Spinal cord (tissue), 10 donors: ENCODE measurements at places on chromosomes 5 and 9. TPM values are rescaled to one million over a fixed set of nuclear protein-coding genes. Genes with fewer than 3 reads are reported as not detected.

Gene SLC4A9
- total RNA-seq, result 0.39 TPM

Gene FAM153A
- total RNA-seq, result 5.8 TPM

Gene FCN2
- not detected for total RNA-seq

GRCh38 chr5:175124251-175124813 lies 319.6 kb downstream of the DRD1 start:
- DNase-seq, result no peak

- no peak for DNase-seq
Observed at GRCh38 chr5:31303688-31304087, 110.2 kb downstream of the CDH6 start.

Gene CNTNAP3
- 22.5 TPM for total RNA-seq

Gene DEPDC1B
- 6.5 TPM for total RNA-seq
